ENCODE measurements at places on chromosomes 6 and 20. TPM values are rescaled to one million over a fixed set of nuclear protein-coding genes. Genes with fewer than 3 reads are reported as not detected.

- no peak for DNase-seq
Measured at GRCh38 chr20:24291014-24291413, 178.4 kb upstream of the SYNDIG1 start.

- no peak for DNase-seq
Measured at GRCh38 chr20:44066645-44067606, 120.1 kb downstream of the JPH2 start.

DNA sequence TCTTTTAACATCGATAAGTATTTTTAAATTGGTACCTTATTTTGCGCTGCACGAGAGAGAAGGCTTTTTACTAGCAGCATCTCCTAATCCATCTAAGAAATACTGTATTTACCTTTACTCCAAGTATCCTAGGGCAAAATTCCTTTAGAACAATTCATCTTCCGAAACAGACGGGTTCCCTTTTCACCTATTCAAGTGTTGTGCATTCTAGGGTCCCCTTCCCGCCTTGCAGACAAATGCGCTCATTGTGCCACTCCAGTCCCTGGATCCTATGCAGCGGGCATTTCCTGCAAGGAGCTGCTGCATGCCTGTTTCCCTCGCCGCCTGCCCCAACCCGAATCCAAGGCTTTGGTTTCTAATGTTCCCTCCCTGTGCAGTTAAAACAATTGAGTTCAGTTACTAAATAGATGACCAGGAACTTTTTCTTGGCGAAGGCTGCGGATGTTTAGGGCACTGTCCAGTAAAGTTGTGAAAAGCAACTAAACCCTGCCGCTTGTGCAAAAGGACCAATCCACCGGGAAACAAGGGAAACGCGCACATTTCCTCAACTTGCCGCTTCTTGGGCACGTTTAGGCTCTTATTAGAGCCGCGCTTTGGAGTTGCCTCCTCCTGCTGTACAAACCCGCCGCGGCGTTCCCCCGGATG, 556 bp upstream of the SCAF8 start:
- DNase-seq = peak; percentile 3

GRCh38 chr6:134636186-134636799, 313.6 kb downstream of the ALDH8A1 start:
- no peak for DNase-seq

DNA sequence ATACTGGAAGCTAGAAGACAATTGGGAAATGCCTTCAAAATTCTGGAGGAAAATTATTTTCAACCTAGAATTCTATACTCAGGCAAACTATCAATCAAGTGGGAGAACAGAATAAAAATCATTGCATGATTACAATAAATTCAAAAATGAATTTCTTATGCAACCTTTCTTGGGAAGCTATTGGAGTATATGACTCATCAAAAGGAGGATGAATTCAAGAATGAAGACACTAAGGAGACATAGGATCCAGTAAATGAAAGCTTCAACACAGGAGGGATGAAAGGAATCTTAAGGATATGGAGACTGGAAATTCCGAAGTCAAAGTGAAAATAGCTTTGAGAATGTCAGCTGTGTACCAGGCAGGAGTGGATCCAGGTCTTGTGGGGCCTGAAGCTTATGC, 12.6 kb upstream of the UBR2 start:
- DNase-seq = no peak

DNA sequence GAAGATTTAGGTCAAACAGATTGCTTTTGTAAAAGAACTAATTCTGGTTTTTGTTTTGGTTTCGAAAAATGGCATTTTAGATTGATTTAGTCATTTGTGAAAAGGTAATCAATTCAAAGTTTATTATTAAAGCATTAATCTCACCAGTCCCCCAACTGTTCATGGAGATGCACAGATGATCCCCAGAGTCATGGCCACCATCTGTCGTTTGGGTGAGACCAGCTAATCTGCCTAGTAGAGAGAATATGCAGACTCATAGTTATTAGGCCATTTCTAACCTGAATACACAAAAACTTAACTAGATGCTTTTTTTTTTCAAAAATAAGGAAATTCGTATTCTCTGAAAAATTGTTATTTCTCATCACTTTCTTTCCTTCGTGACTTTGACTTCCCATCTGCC, 58.1 kb downstream of the C6orf58 start:
- DNase-seq = no peak

DNA sequence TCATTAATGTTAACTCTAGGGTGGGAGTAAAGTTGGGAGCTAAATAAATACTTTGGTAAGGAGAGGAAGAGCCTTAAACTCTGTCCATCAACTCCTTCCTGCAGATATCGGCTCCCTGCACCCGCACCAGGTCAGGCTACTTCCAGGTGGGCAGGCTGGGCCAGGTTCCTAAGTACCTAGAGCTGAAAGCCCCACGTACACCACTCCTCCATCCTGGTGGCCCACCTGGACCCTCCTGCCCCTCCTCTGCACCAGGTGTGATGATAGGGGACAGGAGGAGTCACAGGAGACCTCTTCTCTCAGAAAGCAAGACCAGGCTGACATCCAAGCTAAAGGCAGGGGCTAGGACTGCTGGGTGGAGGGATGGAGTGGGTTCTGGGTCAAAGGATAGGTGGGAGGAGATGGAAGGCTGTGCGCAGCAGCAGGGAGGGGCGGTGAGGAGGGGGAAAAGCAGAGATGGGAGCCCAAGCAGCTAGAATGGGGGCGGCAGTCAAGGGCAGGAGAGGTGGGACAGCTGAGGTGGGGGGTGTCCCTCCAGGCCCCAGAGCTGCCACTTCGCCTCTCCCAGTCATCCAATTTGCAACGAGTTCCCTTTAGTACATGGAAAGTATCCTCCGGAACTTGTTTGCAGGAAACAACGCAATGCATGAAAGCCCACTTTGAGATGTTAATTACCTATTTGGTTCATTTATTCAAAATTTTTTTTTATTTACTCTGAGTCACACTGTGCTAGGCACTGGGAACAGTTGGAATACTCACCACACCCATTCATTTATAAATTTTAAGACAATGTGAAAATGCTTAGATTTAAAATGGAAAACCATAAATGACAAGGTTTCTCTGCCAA, 15.2 kb upstream of the TOX2 start:
- no peak for DNase-seq

GRCh38 chr6:12343440-12344162, 53.4 kb downstream of the EDN1 start:
- DNase-seq = no peak

DNA sequence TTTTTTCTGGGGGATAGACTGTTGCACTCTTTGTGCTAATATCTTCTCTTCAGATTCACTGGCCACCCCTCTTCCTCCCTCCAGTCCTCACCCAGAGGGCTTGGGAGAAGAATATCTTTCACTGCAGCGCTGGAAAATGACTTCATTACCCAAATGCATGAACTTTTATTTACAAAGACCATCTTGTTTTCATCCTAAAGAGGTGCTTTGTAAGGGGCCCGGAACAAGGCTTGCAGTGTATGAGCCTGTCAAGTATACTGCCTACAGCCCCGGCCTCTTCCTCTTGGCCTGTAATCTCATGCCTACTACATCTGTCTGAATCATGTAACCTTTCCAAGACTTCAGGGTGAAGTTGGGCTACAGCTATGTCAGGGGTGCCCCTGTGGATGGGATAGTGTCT, 554 bp upstream of the LAMA4 start:
- no peak for DNase-seq

POM121L2 gene
- not detected for total RNA-seq

RAD21L1 gene
- not detected for total RNA-seq

TGM3 gene
- not detected for total RNA-seq

SAMD5 gene
- 2.1 TPM for total RNA-seq

POU5F1 gene
- not detected for total RNA-seq
